Activated CD8-positive, alpha-beta memory T cell treated with anti-CD3 and anti-CD28 coated beads for 1 hour (primary cell): ENCODE measurements at places on chromosomes 2 and 18.

- DNase-seq = no peak
Observed at GRCh38 chr2:215137741-215138340, 585 bp downstream of the ABCA12 start.

- no peak for DNase-seq
Observed at GRCh38 chr2:195532628-195533271, 124.3 kb upstream of the SLC39A10 start.

- no peak for DNase-seq
Observed at GRCh38 chr2:45986509-45986908, 310.7 kb upstream of the EPAS1 start.

DNA sequence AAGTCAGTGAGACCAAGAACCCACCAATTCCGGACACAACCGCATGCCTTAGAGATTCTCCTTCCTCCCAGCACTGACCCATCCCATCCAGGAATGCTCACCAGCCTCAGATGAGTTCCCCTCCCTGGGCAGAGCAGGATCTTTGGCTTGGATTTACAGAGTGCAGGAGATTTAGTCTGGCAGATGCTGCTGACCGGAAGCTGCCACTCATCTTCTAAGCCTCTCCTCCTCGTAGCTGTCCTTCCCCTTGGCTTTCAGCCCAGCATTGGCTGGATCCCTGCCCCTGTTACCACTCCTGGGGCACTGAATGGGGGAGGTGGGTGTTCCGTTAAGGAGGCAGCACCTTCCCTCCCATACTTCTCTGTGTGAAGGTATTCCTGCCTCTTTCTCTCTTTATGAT lies 53.2 kb downstream of the VWA3B start:
- DNase-seq = no peak

GRCh38 chr2:113164215-113164929 lies 9.4 kb upstream of the PSD4 start:
- DNase-seq = no peak

GRCh38 chr2:29226808-29227207 lies 111.6 kb downstream of the CLIP4 start:
- no peak for DNase-seq

- DNase-seq = no peak
Observed at GRCh38 chr18:28063271-28063761, 113.6 kb downstream of the CDH2 start.

DNA sequence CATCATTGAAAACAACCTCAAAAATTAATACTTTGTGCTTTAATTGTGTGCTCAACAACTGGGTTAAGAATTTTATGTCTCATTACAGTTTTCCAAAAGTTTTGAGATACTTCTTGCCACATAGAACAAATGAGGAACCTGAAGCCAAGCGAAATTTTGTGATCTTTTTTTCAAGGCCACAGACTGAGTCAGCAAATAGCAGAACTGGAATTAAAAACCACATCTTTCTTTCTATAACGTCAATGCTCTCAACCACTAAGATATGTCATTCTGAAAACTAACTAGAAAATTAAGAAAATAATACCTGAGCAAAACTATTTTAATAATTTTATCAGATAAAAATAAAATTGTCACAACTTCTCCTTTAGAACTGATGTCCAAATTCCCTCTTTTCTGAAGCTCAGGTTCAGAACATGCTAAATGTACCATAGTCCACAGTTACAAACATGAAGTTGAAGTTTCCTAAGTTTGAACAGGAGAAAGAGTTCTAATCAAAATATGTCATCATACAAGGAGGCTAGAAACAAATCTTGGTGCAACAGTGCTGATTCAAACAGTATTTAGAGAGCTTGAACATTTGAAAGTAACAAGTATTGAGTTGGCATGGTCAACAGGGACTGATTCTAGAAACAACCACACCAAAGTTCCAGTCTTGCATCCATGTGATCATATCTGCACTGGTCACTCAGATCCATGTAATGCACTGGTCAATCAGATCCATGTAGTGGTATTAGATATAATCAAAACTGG lies 27.6 kb upstream of the CALCRL start:
- DNase-seq = no peak

- DNase-seq = no peak
Observed at GRCh38 chr2:141652308-141652707, 478.5 kb downstream of the LRP1B start.

- no peak for DNase-seq
Observed at GRCh38 chr18:9436206-9436929, 38.9 kb upstream of the RALBP1 start.

GRCh38 chr2:157470321-157470720 lies 26.4 kb upstream of the CYTIP start:
- no peak for DNase-seq

DNA sequence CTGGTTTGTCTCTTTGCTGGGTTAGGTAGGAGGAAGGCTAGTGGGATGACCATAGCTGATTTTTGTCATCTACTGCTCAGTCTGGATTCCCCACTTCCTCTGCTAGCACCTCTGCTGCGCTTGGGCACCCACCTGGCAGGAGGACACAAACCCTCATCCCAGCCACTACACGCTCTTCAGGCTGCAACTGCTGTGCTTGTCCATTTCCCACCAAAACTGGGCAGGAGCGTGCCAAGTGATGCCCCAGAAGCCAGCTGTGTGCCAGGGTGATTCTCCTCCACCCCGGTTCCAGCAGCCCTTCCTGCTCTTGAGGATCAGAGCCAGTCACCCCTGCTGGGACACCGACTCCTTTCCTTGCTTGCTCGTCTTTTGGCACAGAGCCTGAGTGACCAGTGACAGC lies 15.7 kb upstream of the PER2 start:
- no peak for DNase-seq

- DNase-seq = no peak
Observed at GRCh38 chr18:61985681-61986080, 92.9 kb upstream of the RNF152 start.

DNA sequence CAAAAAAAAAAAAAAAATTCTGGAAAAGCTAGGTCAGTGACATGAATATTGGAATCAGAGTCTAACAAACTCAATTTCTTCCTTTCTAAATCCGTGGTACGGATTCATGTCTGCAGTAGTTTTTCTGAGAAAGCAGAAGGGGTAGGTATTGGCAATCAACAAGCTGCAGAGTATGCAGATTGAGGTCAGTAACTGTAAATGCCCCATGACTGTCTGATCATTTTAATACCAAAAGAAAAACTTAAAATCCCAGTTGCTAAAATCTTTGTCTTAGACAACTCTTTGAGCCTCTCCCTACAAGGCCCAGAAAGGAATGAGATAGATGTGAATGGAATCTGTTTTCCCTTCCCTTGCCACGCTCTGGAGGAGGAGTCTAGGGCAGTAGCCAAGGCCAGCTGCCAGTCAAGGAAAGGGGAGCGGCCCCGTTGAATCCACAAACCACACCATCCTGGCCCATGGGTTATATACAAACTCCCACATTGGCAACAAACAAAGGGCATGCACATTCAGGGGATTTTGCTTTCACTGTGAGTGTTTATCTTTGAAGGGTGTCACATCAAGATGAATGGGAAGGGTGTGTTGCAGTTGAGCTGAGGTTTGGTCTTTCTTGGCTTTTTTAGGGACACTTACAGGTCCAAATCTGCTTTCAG lies 6.1 kb upstream of the CASP8 start:
- DNase-seq = no peak

- no peak for DNase-seq
Observed at GRCh38 chr2:16014802-16015201, 74.5 kb downstream of the MYCN start.

DNA sequence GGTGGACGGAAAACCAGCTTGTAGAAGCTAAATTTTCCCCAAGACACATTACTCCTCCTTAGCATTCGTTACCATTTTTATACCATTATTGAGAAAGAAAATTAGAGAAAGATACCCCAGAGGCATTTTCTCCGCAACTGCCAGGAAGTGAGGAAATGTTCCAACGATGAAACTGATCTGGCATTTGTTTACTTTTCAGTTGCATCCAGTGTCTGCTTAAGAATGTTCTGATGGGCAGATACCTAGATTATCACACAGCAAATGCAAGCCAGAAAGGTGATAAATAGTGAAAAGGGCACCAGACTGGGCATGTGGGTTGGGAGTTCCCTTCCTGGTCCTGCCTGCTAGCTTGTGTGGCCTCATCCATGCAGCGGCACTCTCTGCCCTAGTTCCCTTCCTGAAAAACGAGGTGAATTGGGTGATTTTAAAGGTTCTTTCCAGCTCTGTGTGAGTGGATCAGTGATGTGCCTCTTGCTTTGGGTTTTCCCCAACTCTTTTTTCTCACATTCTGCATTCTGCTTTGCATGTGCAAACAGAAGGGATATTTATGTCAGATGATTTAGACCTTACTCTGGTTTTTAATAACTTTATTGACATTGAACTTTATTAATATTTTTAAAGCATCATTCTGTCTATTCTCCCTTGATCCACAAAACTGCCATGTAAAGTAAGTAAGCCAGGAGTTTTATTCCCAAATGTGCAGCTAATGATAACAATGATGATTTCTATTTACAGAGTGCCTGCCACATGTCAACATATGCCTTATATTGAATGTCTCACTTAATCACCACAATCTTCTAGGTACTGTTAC lies 139.6 kb downstream of the INSIG2 start:
- DNase-seq = no peak

DNA sequence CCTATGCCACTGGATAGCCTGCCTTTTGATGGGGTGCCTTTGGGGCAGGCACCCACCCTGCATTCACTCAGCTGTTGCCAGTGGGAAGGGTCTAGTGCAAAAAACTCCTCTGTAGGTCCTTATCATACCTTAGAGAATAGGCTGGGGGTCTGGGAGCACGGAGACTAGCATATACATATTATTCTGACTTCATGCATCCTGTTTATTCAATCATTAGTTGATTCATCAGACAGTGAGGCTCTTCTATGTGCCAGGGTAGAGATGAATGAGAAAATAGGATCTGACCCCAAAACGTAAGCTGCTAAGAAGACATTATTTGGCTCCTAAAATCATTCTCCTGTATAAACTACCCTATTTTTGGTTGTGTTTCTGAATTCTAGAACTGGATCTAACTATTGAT lies 153.3 kb downstream of the TPGS2 start:
- no peak for DNase-seq
